T-helper 22 cell (primary cell): ENCODE measurements at places on chromosomes 3 and 15.

GRCh38 chr3:116940719-116941118 lies 231.1 kb downstream of the TUSC7 start:
- DNase-seq = no peak

GRCh38 chr3:48919215-48920138 lies 835 bp downstream of the ARIH2 start:
- DNase-seq = peak; percentile 50

GRCh38 chr3:177005718-177006405 lies 191.4 kb downstream of the TBL1XR1 start:
- no peak for DNase-seq

- no peak for DNase-seq
Measured at GRCh38 chr3:154224866-154225265, 99.4 kb downstream of the DHX36 start.

DNA sequence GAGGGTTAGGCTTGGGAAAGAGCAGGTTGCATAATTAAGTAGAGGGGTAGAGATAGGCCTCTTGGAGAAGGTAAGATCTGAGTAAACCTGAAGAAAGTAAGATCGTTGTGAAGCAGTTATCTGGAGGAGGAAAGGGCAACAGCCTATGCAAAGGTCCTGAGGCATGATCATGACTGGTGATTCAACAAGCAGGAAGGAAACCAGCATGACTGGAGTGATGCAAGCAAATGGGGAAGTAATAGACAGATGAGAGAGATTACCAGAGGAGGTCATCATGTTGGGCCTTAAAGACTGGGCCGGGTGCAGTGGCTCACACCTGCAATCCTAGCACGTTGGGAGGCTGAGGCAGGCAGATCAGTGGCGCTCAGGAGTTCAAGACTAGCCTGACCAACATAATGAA lies 360.2 kb downstream of the EPHB1 start:
- no peak for DNase-seq

GRCh38 chr3:83003917-83004316 lies 1242.5 kb upstream of the GBE1 start:
- DNase-seq = no peak

DNA sequence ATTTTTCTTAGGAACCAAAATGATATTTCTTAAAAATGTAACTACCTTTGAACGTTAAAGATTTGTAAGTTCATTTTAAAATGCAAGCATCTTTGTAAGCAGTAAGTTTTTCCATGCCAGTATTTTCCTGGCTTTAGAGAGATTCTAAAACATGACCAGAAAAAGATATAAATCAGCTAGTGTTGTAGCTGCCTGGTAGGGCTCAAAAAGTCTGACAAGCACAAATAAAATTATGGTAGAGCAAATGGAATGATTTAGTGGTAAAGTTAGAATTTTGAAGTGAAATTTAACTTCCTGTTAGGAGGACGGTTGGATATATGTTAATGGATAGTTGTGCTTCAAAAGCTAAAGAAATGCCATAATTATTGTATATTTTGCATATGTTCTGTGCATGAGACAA lies 29.7 kb downstream of the GABRR3 start:
- no peak for DNase-seq

GRCh38 chr3:120477781-120478180 lies 27.0 kb upstream of the FSTL1 start:
- no peak for DNase-seq

DNA sequence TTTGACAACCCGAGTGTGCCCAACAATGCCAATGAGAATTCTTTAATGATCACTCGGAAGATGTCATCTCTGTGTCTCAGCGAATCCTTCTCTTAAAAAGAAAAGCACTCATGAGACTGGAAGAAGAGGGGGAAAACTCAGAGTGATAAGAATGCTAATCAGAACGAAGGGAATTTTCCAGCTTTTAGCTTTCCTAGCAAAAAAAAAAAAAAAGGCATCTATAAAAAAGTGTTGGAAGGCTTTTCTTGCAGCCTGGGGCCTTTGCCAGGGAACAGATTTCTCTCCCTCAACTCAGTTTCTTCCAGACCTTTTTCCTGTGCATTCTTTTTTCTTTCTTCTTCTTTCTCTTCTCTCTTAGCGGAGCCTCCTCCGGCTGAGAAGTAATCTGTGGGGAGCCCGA lies 80.5 kb upstream of the NEO1 start:
- DNase-seq = no peak

- no peak for DNase-seq
Measured at GRCh38 chr3:12979947-12980487, 93.2 kb downstream of the IQSEC1 start.

GRCh38 chr3:162193148-162194095 lies 696.8 kb downstream of the OTOL1 start:
- DNase-seq = no peak

- no peak for DNase-seq
Measured at GRCh38 chr3:19738846-19739245, 195.2 kb downstream of the EFHB start.

GRCh38 chr3:23002836-23003732 lies 200.0 kb upstream of the UBE2E2 start:
- no peak for DNase-seq

GRCh38 chr3:111662012-111662411 lies 66.9 kb upstream of the ZBED2 start:
- DNase-seq = no peak

DNA sequence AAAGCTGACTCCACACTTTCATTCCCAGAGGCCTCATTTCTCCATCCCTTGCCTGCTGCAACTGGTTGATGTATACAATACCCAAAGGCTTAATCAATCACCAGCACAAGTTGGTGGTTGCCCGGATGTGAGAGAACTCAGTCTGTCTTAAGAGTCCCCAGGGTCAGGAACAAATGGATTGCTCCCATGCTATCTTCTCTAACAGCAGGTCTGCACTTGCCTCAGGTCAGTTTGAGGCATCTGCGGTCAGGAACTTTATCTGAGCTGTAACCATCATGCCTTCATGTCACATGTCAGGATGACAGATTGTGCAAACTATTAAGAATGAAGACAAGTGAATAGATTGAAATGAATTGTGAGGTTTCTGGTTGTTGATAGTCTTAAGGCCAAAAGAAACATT lies 56.1 kb downstream of the BFSP2 start:
- DNase-seq = no peak

- DNase-seq = no peak
Measured at GRCh38 chr15:73687351-73687750, 3.2 kb downstream of the CD276 start.

GRCh38 chr3:2921903-2922302 lies 188.3 kb downstream of the IL5RA start:
- DNase-seq = no peak

DNA sequence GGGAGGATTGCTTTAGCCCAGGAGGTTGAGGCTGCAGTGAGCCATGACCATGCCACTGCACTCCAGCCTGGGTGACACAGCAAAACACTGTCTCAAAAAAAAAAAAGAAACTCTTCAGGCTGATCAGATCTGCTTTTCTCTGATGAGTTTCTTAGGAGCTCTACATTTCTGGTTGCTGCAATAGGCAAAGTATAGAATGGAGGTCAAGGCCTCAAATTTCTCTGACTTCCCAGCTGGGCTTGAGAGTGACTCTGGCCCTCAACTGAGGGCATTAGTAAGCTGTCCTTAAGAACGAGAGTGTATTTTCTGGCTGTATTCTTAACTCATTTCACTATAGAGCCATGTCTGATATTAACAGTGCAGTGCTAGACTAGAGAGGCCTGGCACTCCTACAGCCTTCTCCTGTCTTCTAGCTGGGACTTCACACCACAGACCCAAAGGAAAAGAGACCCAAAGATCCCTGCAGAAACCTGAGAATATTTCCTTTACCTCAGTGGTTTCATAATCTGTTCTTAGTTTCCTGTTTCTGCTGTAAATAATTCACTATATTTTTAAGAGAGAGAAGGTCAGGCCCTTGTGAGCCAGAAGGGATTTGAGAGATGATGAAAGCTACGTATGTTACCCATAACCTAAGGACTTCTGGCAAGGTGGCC lies 2.0 kb upstream of the NR1I2 start:
- no peak for DNase-seq

DNA sequence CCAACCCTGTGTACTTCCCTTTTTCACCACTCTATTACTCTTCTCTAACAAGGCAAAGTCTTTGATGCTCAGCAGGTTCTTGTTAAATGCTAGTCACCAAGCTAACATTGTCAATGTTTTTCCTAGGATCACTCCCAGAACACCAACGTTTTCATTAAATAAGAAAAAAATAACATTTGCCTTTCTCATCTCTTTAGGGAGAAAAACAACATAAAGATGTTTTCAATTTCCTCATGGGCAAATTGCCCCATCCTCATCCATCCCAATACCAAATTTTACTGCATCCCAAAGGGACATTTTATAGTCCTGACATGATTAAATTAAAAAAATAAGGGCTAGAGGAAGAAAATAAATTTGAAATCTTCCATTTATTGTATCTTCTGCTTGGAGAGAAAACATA lies 106.5 kb downstream of the SUCNR1 start:
- no peak for DNase-seq

DNA sequence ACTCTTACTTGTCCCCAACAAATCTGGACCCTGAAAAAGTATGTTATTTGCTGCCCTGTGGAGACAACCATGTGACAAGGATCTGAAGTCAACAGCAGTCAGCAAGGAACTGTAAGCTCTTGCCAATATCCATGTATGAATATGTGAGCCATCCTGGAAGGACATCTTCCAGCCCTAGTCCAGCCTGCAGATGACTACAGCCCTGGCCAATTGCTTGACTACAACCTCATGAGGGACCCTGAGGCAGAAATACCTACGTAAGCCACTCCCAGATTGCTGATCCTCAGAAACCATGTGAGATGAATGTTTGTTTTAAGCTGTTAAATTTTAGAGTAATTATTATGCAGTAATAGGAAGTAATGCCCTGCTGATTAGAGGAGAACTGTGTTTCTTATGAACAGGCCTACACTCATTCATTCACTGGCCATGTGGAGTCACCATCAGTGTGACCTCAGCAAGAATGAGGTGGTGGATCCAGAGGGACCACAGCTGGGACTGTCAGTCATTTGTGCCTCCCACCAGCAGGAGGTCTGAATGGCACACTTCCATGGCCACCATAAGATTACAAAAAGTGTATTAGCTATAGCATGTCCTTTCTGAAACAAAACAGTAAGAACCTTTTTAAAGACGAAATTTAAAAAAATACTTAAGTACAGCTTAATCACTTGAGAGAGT lies 92.6 kb downstream of the TFDP2 start:
- no peak for DNase-seq

- no peak for DNase-seq
Measured at GRCh38 chr3:10703875-10704274, 112.2 kb upstream of the SLC6A11 start.

GRCh38 chr3:181250714-181251113 lies 261.2 kb upstream of the DNAJC19 start:
- no peak for DNase-seq

DNA sequence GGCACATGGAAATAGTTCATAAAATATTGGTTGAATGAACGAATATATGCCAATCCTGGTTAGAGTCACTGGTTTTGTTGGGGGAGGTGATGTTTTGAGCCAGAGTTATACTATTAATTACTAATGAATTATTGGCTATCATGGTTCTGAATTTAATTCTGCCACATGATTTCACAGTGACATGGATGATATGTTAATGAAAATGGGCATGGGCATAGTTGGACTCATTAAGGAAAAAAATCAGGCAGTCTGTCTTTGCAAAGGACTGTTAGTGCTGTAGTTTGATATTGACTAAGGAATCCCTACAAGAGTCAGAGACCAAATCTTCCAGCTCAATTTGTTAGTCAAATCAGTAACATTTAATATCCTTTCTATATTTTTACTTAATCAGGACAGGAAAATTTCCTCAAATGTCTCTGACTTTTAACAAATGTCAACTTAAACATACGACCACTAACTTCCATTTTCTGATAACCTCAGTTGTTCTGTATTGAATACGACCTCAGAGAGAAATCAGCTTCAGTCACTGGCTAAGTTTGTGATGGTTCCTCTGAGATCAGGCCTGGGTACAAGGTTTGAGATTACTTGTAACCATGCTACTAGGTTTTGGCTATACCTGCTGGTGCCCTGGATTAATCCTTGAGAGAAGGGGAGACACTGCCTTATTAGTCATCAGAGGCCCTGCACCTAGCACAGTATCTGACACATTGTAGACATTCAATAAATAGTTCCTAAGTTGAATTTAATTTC lies 13.3 kb downstream of the NFKBIZ start:
- no peak for DNase-seq

DNA sequence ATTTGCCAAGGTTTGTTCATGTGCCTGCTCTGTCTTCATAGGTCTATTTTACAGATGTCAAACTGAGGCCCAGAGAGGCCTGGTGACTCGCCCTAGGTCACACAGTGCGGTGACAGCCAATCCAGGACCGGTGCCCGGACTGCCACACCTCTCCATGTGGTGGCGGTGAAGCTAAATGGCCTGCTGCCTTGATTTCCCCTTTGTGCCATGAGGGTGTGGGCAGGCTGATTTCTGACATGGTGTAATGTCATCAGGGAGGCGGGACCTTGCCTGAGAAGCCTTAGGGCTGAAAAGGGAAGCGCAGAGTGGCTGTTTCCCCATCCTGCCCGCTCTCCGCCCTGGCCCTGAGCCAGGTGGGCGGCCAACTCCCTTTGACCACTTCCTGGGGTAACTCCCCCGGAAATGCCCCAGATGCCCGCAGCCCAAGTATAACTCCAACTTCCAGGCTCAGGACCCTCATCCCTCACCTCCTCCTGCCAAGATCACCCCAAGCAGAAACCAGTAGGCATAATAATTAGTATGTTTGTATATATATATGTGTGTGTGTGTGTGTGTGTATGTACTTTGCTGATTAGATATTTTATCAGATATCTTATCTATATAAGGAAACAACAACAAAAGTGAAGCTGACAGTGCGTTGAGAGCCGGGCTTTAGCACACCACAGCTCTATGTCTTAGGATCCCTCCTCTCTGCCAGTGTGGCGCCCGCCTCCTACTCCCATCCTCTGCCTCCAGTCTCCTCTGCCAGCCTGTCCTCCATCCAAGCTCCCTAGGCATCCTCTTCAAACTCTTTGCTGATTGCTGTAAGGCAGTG lies 63.9 kb downstream of the IQSEC1 start:
- DNase-seq = no peak

DNA sequence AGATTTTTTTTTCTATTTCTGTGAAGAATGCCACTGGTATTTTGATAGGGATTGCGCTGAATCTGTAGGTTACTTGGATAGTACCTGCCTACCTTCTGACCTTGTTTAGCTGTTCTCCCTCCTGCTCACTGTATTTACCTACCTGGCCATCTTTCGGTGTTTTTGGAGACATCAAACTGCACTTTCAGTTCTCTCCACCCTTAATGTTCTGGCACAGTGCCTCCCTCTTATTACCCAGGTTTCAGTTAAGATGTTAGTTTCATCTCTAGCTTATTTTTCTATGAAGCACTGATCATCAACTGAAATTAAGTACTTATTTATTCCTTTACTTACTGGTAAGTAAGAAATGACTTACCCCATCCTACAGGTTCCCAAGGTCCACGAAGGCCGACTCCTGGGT lies 74.4 kb upstream of the KLHL25 start:
- no peak for DNase-seq
